ENCODE measurements at places on chromosomes 5 and 9.

GRCh38 chr5:43429706-43430105, 17.5 kb upstream of the CCL28 start:
- no peak for DNase-seq

GRCh38 chr5:135881819-135882218, 13.8 kb downstream of the IL9 start:
- DNase-seq: no peak

DNA sequence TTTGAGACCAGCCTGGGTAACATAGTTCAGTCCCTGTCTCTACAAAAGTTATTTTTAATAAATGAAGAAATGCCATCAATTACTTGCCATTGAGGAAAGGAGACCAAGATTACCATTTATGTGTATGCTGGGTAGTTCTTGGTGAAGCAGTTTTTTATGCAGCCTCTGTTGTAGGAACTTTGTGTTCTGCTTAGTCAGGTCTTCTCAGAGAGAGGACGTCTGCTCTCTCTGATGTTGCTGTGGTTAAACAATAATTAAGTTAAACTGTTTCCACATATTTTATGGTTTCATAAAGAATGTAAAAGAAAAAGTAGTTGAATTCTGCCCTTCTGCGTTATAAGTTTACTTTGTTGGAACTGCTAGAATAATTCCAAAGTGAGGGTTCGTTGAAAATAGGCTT, 210.5 kb downstream of the KDM4C start:
- DNase-seq: no peak

DNA sequence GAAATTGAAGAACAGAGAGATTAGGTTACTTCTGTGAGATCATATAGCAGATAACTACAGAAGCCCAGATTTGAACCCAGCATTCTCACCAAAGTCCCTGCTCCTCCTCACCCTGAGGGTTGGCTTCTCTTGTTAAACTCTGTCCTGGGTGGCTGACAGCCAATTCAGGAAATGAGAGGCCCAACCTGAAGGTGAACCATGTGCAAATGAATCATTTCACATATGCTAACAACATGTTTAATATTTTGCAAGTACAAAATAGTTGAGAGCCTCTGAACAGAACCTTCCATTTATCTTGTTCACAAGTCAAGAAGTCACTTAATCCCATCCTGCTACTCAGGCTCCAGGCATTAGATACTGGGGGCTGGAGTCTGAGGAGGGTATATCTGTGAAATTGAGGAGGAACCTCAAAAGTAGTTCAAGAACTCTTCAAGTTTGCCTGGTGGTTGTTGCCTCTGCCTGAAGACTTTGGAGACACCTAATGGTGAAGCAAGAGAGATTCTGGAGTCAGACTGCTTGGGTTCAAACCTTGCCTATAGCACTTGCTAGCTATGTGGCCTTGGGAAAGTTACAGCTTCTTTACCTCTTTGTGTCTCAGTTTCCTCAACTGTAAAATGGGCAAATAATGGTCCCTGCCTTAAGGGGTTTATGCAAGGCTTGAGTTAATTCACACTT, 564.0 kb downstream of the PSAT1 start:
- DNase-seq: no peak

GRCh38 chr5:78634229-78634628, 14.3 kb downstream of the LHFPL2 start:
- DNase-seq: no peak

Data from CD4-positive, alpha-beta T cell treated with Interleukin-4 for 1 hour (primary cell).